ENCODE measurements at places on chromosomes 1 and 21.

GRCh38 chr1:213772128-213773063 is 215.4 kb upstream of the PROX1 start:
- no peak for DNase-seq

DNA sequence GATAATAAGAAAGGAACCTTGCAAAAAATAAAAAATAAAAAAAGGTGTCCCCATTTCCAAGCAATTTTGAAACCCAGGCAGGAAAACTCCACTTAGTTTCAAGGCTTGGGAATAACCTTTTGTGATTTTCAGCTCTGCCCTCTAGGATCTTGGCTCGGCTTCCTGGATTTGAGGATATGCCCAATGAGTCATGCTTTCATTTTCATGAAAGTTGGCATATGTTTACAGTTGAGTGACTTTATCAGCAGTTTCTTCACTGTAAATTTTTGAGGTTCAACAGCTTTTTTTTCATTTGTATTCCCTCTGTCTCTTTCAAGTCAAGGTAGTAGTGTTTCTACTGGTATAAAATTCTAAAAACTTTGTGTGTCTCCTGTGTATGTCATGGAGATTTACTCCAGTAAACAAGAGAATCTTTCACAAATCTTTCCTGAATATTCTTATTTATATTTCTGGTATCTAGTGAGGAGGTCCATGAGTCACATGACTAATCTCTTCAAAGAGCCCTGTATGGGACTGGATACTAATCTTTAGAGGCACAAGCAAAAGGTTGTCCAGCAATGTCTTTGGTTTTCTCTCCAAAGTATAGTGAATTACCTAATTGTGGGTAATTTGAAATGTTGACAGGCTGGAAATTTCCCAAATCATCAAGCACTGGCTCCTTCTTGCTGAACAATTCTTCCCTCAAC is 335.3 kb downstream of the BRINP2 start:
- DNase-seq = no peak

DNA sequence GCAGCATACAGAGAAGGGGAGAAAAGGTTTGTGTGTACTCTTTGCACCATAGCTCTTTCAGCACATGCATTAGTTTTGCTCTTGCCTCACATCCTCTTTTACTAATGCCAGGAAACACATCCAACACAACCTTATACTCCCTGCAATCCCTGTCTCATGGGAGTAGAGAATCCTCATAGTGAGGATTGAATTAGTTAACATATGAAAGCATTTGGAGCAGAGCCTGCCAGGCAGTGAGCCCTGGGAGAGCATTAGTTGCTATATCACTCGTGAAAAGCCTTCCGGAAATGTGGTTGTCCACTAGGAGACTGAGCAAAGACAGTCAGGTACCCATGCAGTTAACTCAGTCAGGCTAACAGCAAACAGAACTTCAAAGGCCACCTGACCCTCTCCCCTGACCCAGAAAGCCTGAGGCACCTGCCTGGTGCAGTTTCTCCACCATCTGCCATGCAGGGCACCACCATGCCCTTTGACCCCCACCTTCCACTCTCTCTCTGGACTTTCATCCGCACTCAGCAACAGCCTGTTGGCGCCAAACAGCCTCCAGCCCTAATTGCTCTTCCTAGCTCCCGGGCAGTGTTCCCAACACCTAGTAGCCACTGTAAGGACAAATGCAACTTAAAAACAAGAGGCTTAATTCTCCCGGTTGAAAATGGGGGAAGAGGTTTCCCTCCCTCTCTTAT is 14.9 kb upstream of the AGT start:
- no peak for DNase-seq

- no peak for DNase-seq
Measured at GRCh38 chr1:63789856-63790605, 16.2 kb downstream of the ROR1 start.

DNA sequence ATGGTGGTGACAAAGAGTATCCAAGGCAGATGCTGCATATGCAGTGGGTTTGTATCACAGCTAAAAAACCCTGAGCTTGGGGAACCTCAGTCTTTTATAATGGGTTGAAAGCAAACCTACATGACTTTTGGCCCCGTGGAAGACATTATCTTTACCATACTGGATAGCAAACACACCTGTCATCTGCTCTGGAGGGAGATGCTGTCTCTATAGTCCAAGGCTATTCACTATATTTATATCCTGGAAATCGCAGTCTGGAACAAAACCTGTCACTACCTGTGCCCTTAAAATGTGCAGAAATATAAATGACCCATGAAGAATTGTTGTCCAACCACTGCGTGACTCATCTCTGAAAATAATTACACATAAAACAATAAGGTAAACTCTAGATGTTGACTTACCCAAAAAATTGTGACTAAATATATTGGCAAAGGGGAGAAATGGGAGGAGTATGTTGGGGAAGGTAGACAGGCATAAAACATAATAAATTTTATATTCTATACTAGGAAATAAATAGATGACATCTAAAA is 121.0 kb upstream of the CXADR start:
- DNase-seq = no peak

- no peak for DNase-seq
Measured at GRCh38 chr1:200226268-200226968, 183.4 kb downstream of the ZNF281 start.

GRCh38 chr1:232965124-232965911 is 14.9 kb downstream of the NTPCR start:
- no peak for DNase-seq

DNA sequence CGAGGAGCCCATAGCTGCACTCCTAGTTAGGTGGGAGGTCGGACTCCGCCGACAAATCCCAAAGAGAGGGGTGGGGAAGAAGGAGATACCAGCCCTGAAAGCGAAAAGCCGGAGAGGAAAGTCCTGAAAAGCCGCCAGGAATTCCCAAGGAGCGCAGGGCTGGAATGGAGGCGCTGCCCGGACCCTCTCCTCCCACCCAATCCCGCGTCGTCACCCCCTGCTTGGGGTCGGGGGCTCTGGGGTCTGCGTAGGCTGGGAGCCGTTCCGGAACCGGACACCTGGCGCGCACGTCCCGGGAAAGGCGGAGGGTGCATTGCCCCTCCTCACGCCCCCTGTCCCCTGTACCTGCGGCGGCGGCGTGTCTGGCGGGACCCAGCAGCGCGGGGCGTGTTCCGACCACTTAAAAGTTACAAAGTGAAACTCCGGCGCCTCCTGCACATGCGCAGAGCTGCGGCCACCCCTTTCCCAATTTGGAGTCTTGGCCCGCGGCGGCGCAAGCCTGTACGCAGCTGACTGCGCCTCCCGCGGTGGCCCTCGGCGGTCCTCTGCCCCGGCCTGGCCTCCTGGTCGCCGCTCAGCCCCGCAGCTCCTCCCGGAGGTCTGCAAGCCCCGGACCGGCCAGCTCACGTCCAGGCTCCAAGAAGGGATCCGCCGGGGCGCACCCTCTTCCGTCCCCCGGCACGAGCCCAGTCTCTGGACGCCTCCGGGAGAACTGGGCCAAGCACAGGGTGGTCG is at the start of gene TMEM63A:
Gene TMEM63A (minus strand): TSS at position 422 of the 735 bp plus-strand sequence. CDS start 4,800 bp downstream, outside the sequence.
- DNase-seq = peak; percentile 85

- DNase-seq = no peak
Measured at GRCh38 chr1:153842006-153842471, 66.8 kb downstream of the SLC27A3 start.

DNA sequence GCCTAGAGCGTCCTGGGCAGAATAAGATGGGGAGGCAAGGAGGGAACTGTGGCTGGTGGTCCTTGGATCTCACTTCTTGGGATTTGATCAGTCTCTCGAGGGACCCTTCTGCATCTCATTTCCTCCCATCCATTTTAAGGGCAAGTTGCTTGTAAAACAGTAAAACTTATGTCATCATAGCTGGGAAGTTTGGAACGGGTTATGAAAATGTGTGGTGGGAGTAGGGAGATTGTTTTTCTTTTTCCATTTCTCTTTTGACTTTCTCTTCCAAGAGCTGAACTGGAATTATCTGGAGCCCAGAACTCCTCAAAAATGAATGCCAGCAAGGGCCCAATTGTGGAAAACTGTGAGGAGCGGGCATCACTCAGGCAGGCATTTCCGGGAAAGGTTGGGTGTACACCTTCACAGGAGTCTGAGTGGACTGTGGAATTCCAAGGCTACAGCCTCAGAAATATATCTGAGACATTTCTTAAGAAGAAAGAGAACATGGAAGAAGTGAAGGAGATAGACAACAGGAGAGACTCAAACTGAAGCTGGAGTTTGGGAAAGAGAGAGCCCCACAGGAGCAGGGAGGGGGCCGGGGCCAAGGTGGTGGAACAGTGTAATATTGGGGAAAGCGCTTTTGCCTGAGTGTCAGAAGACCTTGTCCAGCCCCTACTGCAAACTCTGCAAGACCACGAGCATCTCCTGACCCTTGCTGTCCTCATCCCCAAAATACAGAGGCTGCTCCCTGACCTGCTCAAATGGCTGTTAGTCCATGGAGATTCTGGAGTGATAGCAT is 185.1 kb downstream of the FOXD2 start:
- no peak for DNase-seq

DNA sequence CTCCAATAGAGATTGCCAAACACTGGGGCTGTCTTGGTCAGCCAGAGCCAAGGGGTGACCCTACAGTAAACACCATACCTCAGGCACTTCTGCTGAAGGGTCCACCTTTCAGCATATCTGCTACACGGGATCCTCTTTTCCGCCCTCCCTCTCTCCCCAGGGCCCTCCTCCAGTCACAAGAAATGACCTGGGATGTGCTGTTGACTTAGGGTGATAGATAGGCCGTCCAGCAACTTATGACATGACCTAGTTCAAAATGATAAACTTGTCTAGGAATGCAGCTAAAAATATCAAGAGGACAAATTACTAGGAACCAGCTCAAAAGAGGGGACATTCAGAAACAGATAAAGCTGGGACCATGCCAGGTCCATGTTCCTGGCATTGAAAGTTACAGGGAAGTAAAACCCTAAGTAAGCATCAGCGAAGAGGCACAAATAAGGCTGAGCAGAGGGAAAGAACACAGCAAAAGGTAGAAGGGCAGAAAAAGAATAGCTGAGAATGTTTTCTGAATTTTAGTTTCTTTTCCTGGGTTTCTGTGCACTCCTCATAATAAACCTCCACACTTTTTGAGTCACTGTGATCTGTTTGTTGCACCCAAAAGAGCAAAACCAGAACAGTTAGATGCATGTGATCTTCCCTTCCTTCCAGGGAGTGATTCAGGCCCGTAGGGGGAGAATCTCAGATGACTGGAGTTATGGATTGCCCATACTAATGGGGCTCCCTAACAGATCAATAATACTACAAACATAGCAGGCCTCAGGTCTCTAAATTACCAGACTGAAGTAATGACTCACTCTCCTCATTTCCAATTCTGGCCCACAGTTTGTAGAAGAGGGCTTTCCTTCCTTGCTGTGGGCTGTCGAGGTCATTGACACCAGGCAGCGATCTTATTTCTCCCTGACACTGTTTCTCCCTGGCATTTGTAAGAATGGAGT is 48.9 kb upstream of the F3 start:
- no peak for DNase-seq

GRCh38 chr1:204065174-204065985 is 7.5 kb upstream of the SOX13 start:
- DNase-seq = no peak

- no peak for DNase-seq
Measured at GRCh38 chr1:65247419-65248359, 61.7 kb upstream of the DNAJC6 start.

DNA sequence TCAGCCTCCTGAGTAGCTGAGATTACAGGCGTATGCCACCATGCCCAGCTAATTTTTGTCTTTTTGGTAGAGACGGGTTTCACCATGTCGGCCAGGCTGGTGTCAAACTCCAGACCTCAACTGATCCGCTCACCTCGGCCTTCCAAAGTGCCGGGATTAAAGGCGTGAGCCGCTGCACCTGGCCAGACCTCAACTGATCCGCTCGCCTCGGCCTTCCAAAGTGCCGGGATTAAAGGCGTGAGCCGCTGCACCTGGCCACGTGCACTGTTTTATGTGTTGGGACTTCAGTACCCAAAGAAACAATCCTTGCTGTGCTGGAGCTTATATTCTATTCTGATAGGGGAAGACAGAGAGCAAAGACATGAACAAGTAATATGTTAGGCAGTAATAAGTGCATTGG is 10.1 kb downstream of the TRAF5 start:
- DNase-seq = no peak

DNA sequence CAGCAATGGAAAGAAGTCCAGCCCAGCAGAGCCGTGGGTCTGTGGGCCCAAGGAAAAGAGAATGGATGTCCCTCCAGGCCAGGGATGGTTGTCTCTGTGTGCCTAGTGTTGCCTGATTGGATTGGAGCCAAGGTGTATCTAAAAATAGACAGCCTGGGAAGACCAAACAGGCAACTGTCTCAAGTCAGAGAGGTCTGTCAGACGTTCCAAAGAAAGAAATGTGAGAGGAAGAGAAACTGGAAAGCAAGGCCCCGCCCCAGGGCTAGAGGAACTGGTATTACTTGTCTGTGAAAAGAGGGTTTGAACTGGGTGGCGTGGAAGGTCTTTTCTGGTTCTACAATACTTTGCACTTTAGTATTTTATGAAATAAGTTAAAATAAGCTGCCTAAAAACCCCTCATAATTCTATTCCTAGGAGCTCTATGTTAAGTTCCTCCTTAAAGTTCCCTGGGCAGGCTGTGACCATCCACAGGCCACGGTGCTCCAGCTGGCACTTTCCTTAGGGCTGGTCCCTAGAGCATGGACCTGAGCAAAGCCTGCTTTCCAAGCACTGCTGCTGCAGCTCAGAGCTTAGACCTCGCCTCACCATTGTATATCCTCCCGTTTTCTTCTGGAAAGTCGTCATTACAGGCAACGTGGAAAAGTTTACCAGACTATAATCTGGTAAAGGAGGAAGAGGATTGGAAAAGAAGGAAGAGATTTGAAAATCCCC is 151.6 kb downstream of the DISC1 start:
- DNase-seq = no peak

- DNase-seq = no peak
Measured at GRCh38 chr1:20308569-20308968, 17.9 kb downstream of the VWA5B1 start.

DNA sequence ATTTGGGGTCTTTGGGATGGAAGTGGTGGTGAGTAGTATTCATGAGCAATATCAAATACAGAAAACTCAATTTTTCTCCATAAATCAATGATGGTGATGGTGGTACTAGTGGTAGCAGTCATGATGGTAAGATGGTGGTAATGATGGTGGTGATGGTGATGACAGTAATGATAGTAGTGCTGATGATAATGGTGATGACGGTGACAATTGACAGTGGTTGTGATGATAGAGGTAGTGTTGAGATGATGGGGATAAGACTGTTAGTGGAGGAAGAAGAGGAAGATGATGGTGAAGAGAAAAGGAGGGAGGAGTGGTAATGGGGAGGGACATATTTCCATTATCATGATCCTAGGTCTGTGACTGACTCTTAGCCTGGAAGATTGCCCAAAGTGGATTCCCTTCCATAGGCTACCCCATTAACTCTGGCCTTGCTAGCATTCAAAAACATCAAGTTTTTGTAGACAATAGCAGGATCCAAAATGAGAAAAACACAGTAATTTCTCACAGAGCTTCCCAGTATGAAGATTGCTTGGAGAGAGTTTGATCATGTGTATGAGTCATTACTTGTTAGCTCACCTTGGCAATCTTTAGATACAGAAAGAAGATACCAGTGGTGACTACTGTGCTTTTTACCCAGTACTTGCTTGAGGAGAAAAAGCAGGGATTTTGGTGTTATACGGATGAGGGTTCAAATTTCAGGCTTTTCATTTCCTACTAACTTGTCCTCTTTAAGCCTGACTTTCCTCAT is 93.9 kb downstream of the ATP1A1 start:
- no peak for DNase-seq

- DNase-seq = no peak
Measured at GRCh38 chr1:160657250-160657781, 10.5 kb upstream of the SLAMF1 start.

All from stimulated activated CD8-positive, alpha-beta memory T cell treated with anti-CD3 and anti-CD28 coated beads, Interleukin-7, amount 100 ng/mL, for 1 hour (primary cell).